NCI-H1930 (cell line): ENCODE measurements at places on chromosomes 5 and 9.

DNA sequence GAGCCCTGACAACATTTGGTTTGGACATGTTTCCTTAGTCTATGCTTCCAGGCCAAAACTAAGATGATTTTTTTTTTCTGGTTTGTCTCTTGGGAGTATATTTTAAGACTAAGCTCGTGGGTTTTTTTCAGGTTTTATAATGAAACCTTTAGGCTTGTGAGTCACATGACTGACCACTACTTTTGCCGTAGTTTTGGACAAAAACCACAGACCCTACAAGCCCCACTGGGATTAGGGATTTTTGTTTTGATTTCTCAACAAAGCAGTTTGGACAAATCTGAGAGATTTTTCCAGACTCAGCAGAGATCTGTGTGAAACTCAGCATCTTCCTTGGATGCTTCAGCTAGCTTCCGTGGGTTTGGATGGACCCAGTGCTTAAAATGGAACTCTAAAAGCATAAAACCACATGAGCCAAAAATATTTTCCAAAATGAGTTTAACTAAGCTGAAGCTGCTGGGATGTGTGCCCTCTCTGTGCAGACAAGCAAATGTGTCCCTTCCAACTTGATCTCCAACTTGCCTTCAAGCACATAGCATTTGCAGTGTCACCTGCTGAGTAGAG lies 70.3 kb upstream of the SMIM15 start:
- DNase-seq = no peak

DNA sequence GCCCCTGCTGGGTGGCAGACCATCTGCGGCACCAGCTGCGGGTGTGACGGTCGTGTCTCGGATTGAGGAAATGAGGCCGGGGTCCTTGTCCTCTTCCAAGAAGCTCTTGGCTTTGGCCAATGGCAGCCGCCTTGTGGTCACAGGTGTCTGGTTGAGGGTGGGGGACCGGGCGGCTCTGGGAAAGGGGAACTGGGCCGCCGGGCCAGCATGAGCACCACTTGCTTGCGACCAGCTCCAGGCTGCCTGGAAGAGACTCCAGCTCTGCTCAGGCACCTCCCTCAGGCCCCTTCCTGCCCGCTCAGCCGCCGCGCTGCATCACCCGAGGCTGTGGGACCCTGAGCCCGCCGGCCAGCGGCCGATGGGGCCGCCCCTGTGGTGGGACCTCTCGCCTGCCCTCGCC lies 59.7 kb downstream of the RXRA start:
- DNase-seq = no peak

GRCh38 chr9:35508069-35508468 lies 18.2 kb downstream of the RUSC2 start:
- no peak for DNase-seq

GRCh38 chr5:53237876-53238275 lies 128.3 kb upstream of the MOCS2 start:
- no peak for DNase-seq

- no peak for DNase-seq
Measured at GRCh38 chr5:142025637-142026036, 12.8 kb upstream of the GNPDA1 start.

- no peak for DNase-seq
Measured at GRCh38 chr9:114409103-114409780, 21.5 kb upstream of the AKNA start.

- no peak for DNase-seq
Measured at GRCh38 chr9:108694170-108694569, 161.6 kb downstream of the ACTL7B start.
